NCI-H82 (cell line): ENCODE measurements at places on chromosomes 11 and 22.

DNA sequence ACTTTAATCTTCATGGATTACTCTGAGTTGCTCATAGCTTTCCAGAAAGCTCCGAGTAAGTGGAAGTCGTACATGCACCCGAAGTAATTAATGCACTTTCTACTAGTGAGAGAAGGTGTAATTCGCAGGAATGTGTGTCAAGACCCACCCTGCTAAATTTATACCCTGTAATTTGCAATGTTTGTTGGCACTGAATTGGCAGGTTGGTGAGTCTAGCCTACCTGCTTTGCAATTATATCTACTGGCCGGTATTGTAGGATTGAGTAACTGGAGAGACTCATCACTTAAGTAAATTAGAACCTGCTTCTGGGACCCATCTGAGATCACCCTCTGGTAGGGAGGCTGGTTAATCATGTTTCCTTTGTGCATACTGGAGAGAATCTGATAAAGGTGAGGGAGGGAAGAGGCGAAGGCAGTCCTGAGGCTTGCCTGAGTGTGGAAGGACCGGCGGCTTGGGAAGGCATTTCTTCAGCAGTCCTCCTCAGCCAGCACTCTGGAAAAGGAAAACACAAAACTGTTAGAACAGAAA lies 63.3 kb downstream of the LDLRAD3 start:
- peak; percentile 49 for DNase-seq

DNA sequence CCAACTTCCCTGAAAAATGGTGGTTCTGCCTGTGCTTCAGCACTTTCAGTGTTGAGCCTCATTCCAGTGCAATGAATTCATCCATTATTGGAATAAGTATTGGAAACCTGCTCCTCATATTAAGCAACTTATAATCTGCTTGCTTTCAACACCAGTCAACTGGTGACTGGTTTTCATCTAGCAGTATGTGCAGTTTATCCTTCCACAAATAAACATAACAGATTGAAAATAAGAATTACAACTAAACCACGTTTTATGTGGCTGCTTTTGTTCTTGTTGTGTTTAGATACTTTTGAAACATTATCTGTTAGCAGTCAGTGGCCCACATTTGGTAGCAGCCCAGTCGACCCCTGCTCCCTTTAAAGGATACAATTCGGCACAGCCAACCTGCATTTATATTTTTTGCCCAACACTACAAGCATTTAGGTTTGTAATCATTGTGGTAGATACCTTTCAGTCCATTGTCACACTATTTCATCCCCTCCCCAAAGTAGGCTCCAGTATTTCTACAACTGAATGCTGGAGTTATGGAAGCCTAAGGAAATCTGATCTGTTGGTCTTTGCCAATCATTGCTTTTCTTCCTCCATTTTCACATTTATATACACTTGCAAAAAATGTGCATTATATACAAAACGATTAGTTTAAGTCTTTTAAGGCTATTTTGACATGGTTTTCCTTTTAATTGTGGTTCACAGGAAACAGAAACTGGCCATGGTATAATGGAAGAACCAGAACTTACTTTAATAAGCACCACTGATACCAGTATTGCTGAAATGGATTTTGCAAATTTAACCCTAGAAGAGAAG lies 13.1 kb downstream of the TAF1D start:
- peak; percentile 8 for DNase-seq

GRCh38 chr11:62556108-62556874 lies 9.7 kb upstream of the AHNAK start:
- DNase-seq, result peak; percentile 74

DNA sequence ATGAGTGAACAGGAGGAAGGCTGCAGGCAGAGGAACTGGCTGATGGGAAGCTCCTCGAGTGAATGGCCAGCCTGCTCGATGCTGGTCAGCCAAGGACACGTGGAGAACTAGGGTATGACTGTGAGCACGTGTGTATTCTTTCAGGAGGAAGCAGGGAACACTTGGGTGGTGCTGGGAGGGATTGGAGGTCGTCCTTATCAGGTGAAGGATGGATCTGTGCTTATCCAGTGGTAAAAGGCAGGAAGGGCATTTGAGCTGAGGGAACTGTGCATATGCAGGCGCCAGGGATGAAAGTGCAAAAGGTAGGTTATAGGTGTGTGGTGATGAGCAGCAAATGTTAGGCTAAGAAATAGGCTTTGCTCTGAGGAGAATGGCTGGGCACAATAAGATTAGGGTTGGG lies 9.7 kb upstream of the SLCO2B1 start:
- no peak for DNase-seq

GRCh38 chr11:28981381-28981780 lies 873.2 kb downstream of the METTL15 start:
- DNase-seq, result no peak

DNA sequence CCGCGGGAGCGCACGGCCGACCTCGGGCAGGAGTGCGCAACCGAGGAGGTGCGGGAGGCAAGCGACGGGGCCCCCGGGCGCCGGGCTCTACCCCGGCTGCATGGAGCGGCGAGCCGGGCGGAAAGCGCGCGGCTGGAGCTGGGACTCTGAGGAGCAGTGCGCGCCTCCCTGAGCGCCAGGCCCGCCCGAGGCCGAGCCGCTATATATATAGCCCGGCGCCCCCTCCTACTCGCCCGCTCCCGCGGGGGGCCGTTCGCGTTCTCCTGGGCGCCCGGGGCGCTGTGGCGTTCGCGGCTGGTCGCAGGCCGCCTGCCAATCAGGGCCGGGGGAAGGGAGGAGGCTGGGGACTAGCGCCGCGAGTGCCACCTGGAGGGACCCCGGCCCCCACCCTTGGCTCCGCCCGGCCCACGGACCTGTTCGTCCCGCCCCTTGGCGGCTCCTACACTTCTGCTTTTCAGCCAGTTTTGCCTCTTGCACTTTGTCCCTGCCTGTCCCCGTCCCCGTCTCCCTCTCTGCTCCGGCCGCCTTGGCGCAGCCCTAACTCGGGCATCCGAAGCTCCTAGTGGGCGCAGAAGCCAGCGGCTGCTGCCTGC lies at the start of gene FGF4:
TSS of gene FGF4 (minus strand) at position 179 of the 593 bp plus-strand sequence. CDS start 257 bp downstream, outside the sequence.
- DNase-seq, result no peak

- no peak for DNase-seq
These were observed 83.6 kb upstream of the PPARA start for GRCh38 chr22:46066691-46067090.

DNA sequence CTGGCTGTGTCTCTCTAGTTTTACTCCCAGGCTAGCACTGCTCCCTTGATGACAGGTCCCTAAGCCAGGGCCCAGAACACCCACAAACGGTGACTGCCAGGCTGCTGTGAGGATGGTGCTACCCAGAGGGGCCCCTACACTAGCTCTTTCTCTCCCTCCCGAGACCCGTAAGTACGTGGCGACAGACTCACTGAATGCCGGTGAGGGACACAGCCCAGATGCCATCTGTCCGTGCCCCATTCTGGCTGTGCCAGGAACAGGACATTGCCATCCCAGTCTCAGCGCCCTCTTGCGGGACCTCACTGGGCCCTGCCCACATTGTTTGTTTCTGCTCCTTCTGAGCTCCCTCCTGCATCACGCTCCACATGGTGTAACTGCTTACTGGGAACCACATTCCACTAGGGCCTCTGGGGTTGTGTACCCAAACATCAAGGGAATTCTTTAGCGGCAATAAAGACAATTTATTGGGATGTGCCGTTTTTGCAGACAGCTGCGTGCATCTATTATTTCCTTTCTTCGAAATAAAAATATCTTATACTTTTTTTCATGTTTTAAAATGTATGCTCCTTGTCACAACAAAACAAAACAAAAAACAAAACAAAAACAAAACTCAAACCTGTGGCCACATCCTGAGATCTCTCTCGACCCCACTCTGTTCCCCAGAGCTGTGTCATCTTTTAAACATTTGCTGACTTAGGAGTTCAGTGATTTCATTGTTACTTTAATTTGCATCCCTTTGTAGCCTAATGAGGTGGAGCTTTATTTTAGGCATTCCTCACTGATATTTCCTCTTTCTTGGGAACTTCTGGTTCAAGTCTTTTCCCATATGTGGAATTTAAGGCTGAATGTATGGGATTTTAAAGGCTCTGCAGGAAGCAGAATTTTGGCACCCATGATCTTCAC lies 4.4 kb upstream of the TPCN2 start:
- DNase-seq, result peak; percentile 56

DNA sequence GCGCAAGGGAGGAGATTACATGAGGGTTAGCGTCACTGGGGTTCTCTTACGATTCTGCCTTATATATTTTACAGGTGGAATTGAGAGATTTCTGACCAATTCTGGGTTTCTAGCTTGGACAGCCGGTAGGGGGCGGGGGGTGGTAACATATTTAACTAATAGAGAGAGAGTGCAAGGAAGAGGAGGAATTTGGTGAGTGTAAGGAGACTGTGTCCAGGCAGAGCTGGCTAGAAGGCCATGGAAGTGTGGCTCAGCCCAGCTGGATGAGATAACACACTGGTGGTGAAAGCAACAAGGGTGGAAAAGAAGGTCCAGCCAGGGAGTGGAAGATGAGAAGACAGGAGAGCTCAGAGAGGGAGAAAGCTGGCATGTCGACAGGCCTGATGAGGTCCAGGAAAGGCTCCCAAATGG lies 56.5 kb downstream of the ST3GAL4 start:
- no peak for DNase-seq

DNA sequence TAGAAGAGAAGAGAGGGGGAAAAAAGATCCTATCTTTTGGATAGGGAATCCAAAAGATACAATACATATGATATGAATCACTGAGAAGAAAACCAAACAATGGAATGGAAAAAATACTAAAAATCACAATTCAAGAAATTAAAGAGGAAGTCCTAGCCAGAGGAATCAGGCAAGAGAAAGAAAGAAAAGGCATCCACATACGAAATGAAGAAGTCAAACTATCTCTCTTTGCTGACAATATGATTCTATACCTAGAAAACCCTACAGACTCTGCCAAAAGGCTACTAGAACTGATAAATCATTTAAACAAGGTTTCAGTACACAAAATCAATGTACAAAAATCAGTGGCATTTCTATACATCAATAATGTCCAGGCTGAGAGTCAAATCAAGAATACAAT lies 91.4 kb downstream of the EFCAB6 start:
- DNase-seq, result no peak

DNA sequence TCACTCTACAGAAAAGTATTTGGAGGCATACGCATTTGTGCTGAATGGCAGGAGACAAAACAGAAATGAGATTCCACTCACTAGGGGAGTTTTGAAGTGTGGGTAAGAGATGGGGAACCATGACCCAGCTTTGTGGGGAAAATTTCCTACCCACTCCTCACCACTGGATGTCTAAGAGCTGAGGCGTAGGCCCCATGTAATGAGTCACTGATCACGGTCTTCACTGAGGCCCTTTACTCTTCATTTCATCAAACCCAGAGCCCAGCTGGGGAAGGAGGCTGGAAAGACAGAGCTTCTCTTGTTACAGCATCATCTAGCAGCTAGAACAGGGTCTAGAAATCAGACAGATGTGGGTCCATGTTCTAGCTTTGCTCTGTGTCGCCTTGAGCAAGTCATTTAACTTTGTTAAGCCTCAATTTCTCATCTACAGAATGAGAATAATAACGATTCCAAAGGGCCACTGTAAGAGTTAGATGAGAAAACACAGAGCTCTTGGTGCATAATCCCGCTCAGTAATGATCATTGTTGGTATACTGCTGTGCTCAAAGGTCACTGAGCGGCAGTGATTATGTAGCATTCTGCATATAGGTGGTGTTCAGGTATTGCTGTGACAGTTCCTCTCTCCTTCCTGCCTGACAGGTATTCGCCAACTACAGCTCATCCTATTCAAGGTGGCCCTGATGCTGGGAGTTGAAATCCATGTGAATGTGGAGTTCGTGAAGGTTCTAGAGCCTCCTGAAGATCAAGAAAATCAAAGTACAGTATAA lies 97.2 kb downstream of the MICAL2 start:
- DNase-seq, result no peak

DNA sequence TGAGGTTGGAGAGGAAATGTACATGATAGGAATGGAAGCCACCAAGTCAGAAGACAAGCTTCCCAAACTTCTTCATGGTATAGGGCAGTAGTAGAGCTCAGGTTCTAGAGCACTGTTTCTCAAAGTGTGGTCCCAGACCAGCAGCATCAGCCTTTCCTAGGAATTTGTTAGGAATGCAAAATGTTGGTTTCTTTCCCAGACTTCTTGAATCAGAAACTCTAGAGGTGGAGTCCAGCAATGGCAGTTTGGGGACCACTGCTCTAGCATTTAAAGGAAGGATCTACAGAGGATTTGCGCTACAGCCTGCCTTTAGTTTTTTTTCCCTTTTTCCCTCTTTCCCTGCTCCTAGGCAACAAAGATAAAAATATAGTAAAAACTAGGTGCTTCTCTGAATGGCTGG lies 17.0 kb upstream of the MMP12 start:
- DNase-seq, result no peak

- DNase-seq, result no peak
These were observed 24.6 kb downstream of the ATG16L2 start for GRCh38 chr11:72838691-72839305.

DNA sequence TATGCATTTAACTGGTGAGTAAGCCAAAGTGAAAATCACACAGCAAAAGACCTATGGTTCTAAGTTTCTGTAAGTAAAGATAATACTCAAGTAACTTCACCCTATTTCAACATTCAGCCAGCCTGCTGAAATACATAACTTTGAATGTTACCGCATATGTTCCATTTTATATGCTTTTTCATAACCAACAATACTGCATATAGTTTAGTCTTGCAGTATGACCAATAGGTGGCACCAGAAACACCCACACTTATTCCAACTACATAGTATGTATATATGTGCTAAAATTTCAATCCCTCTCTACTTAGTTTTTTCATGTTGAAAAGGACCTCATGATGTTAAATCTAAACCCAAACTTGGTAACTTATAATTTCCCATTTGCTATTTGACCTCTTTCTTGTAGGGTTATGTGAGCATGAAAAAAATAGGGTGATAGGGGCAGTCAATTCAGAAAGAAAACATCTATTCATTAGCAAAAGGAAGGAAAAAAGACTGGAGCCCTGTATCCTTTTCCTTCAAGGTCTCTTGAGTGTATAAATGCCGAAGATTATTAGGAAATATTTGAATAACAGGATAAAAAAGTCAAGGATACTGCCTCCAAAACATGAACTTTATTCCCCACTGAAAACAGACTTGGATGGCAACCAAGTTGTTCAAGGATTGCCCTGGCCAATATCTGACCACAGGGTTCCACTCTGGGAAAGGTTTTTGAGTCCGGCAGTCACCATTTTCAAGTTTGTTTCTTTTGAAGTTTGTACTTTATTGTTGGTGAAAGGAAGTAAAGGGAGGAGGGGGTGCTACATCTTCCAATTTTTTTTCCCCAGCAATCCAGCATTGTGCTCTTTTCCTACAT lies 23.8 kb upstream of the FZD4 start:
- peak; percentile 16 for DNase-seq

GRCh38 chr22:29842740-29843139 lies 4.7 kb upstream of the ASCC2 start:
- DNase-seq, result no peak

DNA sequence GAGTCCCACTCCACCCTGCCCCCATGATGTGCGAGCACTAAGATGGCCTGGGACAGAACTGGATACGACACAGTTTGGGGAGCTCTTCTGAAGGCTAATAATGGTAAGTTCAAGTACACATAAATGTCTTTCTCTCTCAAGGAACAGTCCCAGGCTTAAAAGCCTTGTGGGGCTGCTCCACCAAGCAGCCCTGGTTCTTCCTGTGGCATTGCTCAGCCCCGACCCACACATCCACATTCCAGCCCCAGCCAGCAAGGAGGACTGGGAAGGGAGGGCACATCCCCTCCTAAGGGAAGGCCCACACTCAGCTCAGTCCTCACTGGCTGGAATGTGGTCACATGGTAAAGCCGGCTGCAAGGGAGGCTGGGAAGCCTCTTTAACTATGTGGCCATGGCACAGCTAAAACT lies 13.3 kb upstream of the MB start:
- DNase-seq, result peak; percentile 13
